ENCODE measurements at places on chromosomes 6 and 20.
A peak's percentile ranks its signal among the peaks of the same experiment; 100 is the strongest.

DNA sequence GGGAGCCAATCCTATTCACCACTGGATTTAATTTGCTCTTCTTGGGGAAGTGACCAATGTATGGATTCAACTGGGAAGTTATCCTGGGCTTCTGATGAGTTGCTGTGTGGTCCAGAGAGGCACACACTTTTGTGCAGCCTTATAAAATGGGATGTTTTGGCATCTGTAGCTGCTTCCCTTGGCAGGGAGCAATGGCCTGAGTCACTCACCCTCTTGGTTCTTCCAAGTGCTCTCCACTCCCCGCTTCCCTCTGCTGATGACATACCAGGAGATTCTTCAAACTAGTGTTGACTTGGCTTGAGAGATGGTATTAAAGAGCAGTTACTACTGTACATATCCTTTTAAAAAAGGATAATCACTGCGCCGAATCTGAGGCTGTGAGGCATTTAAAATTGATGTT lies 105.8 kb downstream of the JARID2 start:
- peak; percentile 10 for DNase-seq

DNA sequence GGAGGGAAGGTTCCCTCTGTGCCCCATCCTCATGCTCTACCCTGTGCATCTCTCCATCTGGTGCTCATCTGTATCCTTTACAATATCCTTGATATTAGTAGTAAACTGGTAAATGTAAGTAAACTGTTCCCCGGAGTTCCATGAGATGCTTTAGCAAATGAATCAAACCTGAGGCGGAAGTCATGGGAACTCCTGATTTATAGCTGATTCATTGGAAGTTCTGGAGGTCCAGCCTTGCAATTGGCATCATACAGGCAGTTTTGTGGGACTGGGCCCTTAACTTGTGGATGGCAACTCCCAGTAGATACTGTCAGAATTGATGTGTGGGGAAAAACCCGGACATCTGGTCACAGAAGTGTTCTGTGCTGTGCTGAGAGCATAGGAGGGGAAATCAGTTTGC lies 11.2 kb upstream of the SLC22A2 start:
- DNase-seq, result no peak

DNA sequence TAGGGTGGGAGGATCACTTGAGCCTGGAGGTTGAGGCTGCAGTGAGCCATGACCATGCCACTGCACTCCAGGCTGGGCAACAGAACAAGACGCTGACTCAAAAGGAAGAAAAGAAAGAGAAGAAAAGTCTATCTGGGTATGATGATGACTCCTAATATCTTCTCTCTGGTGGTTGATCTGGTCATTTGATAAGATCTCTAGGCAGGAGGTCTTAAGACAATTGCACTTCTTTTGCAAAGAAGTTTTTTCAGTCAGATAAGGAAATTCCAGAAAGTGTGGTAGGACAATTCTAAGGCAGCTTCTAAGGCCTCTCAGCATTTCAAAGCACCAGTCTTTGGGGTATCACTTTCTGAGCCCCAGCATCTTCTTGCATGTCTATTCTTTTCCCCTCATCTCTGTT lies 7.7 kb upstream of the AIF1 start:
- no peak for DNase-seq

- DNase-seq, result no peak
Measured at GRCh38 chr6:94323853-94324252, 904.5 kb upstream of the EPHA7 start.

DNA sequence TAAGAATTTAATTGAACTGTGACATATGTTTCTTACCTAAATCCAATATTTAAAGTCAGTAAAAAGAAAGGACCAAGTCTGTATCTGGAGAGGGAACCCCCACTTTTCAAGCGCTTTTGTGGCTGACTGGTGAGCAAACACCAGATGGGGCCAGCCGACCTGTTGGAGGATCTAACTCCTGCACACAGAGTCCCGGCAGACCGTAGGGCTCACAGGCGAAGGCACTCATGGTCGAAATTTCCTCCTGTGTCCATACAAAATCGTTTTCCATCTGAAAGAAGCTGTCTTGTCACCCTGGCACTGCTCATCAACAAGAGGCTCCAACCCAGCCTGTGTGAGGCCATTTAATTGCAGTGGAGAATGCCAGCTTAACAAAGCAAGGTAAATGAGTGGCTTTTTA lies 94.0 kb downstream of the SCML4 start:
- no peak for DNase-seq

DNA sequence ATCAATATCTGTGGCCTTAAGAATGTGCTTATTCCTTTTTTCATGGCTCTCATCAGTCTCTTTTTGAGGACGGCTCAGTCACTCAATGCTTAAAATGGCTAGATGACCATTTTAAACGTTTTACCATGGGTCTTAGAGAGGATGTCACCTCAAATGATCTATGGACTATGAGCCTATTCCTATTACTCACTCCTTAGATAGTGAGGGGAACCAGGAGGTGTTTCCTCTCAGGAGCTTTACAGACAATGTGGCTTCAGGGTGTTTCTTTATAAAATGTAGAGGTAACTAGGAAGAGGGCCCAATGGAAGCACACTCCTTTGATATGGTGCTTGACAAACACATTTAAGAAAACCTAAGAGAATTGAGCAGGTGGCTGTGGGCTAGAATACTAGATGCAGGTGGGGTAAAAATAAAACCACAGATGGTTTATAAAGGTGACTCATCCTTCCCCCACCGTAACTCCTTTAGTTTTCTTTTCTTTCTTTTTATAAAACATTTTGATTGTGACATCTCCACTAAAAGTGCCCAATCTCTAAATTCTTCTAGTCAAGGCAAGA lies 1.5 kb upstream of the TMEM200A start:
- DNase-seq, result no peak

GRCh38 chr6:100452998-100453397 lies 11.7 kb downstream of the SIM1 start:
- no peak for DNase-seq

DNA sequence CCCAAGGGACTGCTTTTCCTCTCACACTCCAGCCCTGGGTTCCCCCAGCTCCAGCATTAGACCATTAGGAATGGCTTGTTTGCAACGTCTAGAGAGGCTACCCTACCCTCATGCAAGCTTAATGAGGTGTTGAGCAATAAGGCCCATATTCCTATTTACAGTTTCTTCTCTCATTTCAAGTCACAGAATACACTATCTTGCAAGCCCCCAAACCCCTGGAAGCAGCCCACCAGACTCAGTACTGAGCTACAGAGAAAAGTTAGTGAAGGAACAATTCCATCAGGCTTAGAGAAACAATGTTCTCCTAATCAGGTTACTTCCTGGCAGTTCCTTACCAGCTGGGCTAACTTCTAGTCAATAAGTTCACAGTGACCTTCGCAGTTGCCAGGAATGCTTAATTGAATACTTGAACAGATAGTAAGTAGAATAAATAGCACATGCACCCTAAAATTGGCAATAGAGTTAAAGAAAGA lies 606.5 kb upstream of the NOX3 start:
- DNase-seq, result no peak

GRCh38 chr6:113846577-113846976 lies 10.6 kb upstream of the MARCKS start:
- DNase-seq, result no peak

GRCh38 chr6:155530219-155530834 lies 74.7 kb upstream of the NOX3 start:
- peak; percentile 2 for DNase-seq

GRCh38 chr6:91718198-91718597 lies 1131.3 kb upstream of the MAP3K7 start:
- DNase-seq, result no peak

GRCh38 chr20:35191419-35192117 lies 19.7 kb downstream of the PROCR start:
- no peak for DNase-seq

DNA sequence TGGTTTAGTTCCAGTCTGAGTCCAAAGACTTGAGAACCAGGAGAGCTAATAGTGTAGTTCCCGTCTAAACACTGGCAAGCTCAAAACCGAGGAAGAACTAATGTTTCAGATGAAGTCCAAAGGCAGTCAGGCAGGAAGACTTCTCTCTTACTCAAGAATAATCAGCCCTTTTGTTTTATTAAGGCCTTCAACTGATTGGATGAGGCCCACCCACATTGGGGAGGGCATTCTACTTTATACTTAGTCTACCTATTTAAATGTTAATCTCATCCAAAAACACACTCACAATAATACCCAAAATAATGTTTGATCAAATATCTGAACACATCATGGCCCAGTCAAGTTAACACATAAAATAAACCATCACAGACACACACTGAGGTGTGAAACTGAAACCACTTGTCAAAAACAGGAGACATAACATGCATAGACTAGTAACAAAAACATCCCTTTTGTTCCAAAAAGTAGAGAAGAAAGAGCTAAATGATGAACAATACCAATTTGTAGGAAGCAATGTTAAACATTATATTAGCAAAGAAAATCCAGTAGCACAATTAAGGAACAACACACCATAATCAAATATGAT lies 50.2 kb upstream of the SENP6 start:
- DNase-seq, result no peak

GRCh38 chr6:34657307-34657978 lies 39.1 kb downstream of the ILRUN start:
- peak; percentile 49 for DNase-seq

- DNase-seq, result no peak
Measured at GRCh38 chr6:89087881-89088280, 7.3 kb downstream of the PNRC1 start.

- no peak for DNase-seq
Measured at GRCh38 chr6:26597389-26597766, 625 bp downstream of the ABT1 start.

DNA sequence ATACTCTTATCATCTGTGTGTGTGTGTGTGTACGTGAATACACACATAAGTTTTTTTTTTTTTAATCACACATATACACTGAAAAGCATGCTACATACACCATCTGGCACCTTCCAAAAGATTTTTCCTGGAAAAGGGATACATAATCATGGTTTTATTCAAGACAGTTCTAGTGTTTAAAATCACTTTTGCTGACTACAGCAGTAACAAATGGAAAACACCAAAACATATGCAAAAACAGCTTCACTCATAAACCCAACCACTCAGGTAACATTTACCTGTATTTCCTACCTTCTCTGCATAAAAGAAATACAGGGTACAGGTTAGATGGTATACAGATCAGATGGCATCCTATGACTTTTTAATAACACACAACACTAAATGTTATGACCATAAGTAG lies 2.5 kb downstream of the SNX14 start:
- no peak for DNase-seq

DNA sequence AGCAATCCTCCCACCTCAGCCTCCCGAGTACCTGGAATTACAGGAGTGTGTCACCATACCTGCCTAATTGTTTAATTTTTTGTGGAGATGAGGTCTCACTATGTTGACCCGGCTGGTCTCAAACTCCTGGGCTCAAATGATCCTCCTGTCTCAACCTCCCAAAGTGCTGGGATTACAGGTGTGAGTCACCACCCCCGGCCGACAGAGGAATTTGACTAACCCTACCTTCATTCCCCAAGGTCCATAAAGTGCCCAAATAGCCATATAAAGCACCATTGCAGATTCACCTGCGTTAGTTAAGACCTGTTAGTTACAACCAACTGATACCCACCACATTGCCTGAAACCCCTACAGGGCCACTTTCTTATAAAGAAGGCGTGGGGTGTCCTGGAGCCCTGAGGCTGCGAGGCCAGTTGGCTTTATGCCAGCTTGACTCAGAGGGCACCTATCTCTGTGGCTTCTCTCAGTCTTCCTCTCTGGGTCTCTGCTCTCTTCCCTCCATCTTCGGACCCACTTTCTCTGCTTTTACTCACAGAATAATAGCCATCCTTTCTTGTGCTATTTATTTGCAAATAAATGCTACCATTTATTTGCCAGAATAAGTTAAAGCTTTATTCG lies 65.6 kb downstream of the SLC2A10 start:
- DNase-seq, result no peak

GRCh38 chr20:19453862-19454261 lies 241.4 kb downstream of the SLC24A3 start:
- no peak for DNase-seq

DNA sequence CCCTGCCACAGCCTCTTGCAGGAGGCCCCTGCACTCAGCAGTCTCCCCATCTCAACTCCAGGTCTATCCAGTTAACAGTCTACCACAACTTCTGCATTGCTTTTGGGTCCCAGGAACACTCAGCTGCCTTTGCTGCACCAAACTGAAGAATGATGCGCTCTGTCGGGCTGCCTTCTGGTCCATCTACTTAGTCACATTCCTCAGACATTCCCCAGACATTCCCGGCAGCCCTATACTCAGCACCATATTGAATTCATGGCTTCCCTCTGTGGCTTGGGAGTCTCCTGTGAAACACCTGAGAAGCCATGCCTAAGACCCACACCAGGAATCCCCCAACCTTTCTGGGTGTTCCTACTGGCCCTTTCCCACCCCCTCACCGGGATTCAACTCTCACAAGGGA lies 99.6 kb upstream of the COL21A1 start:
- no peak for DNase-seq

GRCh38 chr6:14100138-14100537 lies 17.4 kb upstream of the CD83 start:
- no peak for DNase-seq

DNA sequence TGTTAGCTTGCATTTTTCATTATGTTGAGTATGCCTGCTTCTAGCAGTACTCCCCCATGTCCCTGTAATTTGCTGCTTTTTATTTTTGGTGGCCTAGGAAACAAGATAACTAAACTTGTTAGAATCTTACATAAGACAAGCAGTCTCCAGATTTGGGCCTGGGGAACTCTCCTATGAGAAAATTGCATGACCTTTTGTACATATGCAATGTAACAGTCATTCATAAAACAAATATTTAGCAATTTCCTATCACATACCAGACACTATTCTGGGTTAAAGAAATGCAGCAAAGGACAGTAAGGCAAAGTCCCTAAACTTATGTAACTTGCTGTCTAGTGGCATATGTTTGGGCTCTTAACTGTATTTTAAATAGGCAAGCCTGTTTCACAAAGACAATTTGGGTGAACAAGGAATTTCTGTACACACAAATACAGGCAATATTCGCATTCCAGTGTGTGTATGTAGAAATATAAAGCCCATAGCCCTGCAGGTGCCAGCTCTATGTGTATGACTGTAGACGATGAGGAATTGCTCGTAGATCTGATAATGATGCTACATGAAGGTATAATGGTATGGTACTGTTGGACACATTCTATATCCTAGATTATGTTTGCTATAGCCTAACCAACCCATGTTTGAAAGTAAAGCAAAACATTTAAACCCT lies 305.2 kb upstream of the CITED2 start:
- DNase-seq, result no peak

DNA sequence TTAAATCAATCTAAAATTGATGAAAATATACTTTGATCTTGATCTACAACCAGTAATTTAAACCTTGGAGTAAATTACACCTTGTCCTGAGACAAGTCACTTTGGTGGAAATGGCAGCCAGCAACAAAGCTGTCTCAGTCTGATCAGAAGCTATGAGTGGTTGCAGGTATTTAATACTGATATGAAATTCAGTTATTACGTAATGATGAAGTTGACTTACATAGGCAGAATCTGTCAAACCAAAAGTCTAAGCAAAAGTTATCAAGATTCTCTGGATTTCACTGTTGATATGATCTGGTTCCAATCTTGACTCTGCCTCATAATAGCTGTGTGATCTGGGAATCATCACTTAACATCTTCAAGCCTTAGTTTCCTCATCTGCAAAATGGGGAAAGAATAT lies 27.6 kb upstream of the GSTA5 start:
- no peak for DNase-seq

GRCh38 chr6:67976486-67976885 lies 658.6 kb upstream of the ADGRB3 start:
- no peak for DNase-seq

- DNase-seq, result no peak
Measured at GRCh38 chr6:13066050-13066449, 262.3 kb downstream of the TBC1D7 start.
